Suprapubic skin (tissue), 4 donors: ENCODE measurements at places on chromosomes 3 and 15. TPM values are rescaled to one million over a fixed set of nuclear protein-coding genes. Genes with fewer than 3 reads are reported as not detected.

DNA sequence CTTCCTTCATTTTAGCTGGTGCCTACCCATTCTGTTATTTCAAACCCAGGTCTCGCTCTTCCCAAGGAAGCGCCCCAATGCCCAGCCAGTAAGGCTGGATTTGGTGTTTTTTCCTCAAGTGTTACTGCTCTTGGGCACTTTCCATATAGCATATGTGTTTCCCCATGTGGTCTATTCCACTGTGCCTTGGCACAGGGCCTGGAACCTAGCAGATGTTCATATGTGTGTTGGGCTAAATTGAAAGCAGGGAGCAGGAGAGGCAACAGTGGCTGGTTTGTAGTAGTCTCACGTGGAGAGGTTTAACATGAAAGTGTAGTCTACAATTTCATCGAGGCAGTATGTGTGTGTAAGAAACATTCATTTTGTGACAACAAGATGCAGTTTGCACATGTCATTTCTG lies 48.2 kb upstream of the TEX264 start:
- no peaks in the 10 kb centered on the region for H3K27me3 ChIP-seq
- H3K4me1 ChIP-seq, result peaks cover 41% of the 10 kb centered on the region
- no peak for DNase-seq
- peak overlapping the region; percentile 28 for H3K27ac ChIP-seq

DNA sequence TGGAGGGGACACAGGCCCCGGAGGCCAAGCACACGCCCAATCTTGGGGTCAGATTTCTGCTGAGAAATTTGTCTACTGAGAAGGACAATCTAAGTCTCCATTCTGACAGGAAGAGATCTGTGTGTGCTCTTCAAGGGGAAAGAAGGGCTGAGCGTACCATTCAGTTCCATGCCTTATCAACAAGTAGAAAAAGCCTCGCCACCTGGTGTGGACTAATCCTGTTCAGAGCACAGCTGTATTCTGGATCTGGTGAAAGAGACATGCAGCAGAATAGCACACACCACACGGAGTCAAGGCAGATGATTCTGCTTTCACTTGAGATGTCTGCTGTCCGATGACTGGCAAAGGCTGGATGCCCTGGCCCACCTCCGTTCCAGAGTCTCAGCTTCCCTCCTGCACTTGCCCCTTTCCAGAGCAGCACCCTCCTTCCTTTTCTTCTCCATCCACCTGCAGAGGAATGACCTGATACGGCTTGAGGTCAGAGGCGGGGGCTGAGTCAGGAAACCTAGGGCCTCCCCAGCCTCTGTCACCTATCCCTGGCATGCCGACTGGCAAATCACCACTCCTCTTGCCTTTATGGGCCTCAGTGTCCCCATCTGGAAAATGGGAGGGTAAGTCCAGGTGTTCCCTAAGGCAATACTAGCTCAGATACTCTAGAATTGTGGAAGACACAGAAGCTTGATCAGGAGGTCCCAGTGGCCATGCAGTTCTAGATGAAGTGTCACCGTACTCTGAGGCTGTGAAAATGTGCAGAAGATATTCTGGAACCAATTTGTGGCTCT lies 36.9 kb upstream of the CTSH start:
- H3K27me3 ChIP-seq, result no peaks in the 10 kb centered on the region
- H3K36me3 ChIP-seq, result no peaks in the 10 kb centered on the region
- DNase-seq, result no peak
- H3K4me3 ChIP-seq, result no peak overlapping the region
- peaks cover 3% of the 10 kb centered on the region for H3K4me1 ChIP-seq

- no peak for DNase-seq
- no peak overlapping the region for H3K27ac ChIP-seq
- H3K27me3 ChIP-seq, result no peaks in the 10 kb centered on the region
- H3K36me3 ChIP-seq, result peaks cover 31% of the 10 kb centered on the region
- no peak overlapping the region for H3K4me3 ChIP-seq
These were observed 154.2 kb upstream of the TNIK start for GRCh38 chr3:171614318-171614921.

DNA sequence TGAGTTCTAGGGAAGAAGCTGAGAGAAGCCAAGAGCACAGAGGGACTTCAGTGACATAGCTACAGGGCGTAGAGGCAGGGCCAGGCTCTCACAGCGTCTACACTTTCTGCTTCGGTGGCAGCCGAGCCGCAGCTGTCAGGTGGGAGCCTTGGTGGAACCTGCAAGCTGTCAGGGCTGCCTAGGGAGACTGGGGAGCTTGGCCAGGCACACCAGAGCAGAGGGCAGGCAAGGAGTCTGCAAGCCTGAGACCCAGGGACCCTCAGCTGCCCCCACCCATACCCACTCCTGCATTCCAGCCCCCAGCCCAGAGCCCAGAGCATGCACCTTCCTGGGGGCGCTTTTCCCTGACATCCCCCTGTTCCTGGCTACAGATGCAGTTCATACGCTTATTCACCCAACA lies 13.4 kb upstream of the KLF15 start:
- no peak overlapping the region for H3K27ac ChIP-seq
- peaks cover 4% of the 10 kb centered on the region for H3K27me3 ChIP-seq
- H3K36me3 ChIP-seq, result no peaks in the 10 kb centered on the region
- H3K4me3 ChIP-seq, result no peak overlapping the region

GRCh38 chr3:52299247-52299878 lies 11.7 kb downstream of the GLYCTK start:
- H3K4me1 ChIP-seq, result peaks cover 12% of the 10 kb centered on the region

DNA sequence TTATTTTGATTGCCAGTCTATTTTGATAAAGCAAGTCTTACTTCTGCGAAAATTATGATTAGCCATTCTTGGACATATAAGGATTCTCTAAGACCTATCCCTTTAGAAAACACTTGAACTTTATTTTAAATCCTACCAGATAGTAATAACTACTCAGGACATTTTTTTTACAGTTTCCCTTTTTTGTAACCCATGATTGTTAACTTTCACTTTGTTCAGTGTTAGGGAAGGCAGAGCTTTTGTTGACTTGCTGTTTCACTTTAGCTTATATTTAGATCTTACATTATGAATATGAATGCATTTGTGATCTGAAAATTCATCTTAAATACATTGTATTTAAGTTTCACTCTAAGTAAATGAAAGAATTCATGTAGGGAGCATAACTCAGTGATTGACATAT lies 167.0 kb downstream of the AKAP13 start:
- H3K4me3 ChIP-seq, result no peak overlapping the region
- no peak overlapping the region for H3K27ac ChIP-seq
- peaks cover 6% of the 10 kb centered on the region for H3K36me3 ChIP-seq

GRCh38 chr15:82093774-82094211 lies 48.0 kb upstream of the MEX3B start:
- H3K36me3 ChIP-seq, result no peaks in the 10 kb centered on the region
- H3K4me1 ChIP-seq, result no peaks in the 10 kb centered on the region
- DNase-seq, result no peak

DNA sequence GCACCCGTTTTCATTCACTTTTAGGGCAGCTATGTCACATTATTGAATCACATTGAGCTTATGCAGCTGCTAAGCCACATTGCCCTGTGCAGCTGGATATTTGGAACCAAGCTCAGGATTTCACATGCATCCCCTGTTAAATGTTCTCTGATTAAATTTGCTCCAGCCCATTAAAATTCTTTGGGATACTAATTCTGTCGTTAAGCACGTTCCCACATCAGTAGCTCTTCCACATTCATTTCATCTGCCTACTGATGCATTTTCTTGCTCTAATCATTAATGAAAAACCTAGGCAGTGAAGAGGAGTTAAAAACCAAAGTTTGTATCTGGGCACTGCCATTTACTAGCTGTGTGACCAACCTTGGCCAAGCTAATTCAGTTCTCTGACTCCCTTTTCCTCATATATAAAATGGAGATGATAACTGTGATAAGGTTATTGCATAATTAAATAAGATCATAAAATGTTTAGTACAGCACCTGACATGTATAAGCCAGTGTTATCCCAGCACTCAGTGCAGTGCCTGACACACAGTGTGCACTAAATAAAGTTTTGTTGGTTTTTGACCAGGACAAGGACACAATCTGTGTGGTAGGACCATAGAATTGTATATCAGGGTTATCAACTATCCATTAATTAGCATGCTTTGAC lies 222.2 kb upstream of the ATP11B start:
- H3K36me3 ChIP-seq, result no peaks in the 10 kb centered on the region
- H3K27ac ChIP-seq, result no peak overlapping the region
- peaks cover 4% of the 10 kb centered on the region for H3K4me1 ChIP-seq
- H3K4me3 ChIP-seq, result no peak overlapping the region
- no peak for DNase-seq

DNA sequence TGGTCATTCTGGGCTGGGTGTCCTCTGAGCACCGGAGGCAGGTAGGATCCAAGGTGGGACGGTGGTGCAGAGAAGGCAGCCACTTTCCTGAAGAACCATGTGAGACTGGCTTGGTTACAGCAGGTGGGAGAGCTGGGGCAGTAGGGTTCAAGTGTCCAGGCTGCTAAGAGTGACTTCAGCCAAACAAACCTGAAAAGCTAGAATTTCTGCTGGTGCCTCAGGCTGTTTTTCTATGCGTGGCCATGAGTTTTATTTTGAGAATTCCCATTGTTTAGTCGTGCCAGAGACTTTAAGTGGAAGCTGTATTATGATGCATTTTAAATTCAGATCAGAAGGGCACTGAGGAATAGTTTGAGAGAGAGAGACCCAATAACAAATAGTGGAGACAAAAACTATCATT lies 20.1 kb downstream of the USP13 start:
- H3K27me3 ChIP-seq, result no peaks in the 10 kb centered on the region
- H3K27ac ChIP-seq, result no peak overlapping the region
- H3K4me1 ChIP-seq, result peaks cover 6% of the 10 kb centered on the region
- H3K4me3 ChIP-seq, result no peak overlapping the region

DNA sequence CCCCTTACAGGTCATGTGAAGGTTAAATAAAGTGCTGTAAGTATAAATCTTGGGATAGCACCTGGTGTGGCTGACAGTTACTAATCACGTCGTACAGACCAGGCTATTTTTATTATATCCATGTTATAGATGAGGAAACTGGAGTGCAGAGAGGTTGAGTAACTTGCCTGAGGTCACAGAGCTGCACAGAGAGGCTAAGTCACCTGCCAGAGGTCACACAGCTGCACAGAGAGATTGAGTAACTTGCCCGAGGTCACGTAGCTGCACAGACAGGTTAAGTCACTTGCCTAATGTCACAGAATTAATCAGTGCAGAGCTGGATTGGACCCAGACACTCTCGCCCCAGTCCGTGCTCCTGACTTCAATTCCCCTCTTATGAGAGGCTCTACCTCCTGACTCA lies 171.5 kb downstream of the NUP210 start:
- H3K36me3 ChIP-seq, result no peaks in the 10 kb centered on the region
- no peaks in the 10 kb centered on the region for H3K4me1 ChIP-seq
- no peak for DNase-seq

- no peak for DNase-seq
- no peak overlapping the region for H3K27ac ChIP-seq
- no peaks in the 10 kb centered on the region for H3K27me3 ChIP-seq
These were observed 419.3 kb downstream of the MAGI1 start for GRCh38 chr3:65619451-65619881.

- no peak overlapping the region for H3K4me3 ChIP-seq
- H3K27ac ChIP-seq, result no peak overlapping the region
- no peaks in the 10 kb centered on the region for H3K36me3 ChIP-seq
- peaks cover 94% of the 10 kb centered on the region for H3K4me1 ChIP-seq
These were observed 8.5 kb downstream of the MBNL1 start for GRCh38 chr3:152277198-152277597.

DNA sequence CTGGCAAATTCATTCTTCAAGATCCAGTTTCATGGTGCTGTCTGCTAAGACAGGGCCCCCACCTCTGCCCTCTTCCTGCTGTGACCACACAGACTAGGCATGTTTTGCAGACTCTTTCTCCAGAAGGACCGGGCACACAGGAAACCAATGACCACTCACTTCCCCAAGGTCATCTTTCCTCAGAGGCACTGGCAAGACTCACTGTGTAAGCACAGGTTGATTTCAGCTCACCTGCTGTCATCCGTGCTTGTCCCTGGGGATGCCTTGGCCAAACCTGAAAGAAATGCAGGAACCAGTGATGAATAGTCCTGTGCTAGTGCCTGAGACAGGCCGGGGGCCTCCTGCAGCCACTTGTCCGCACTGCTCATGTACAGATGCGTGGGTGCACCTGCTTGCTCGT lies 33.5 kb downstream of the ALS2CL start:
- no peaks in the 10 kb centered on the region for H3K36me3 ChIP-seq
- no peak overlapping the region for H3K27ac ChIP-seq
- no peaks in the 10 kb centered on the region for H3K27me3 ChIP-seq
- H3K4me1 ChIP-seq, result peaks cover 40% of the 10 kb centered on the region

GRCh38 chr15:38674448-38674847 lies 109.8 kb upstream of the RASGRP1 start:
- no peaks in the 10 kb centered on the region for H3K27me3 ChIP-seq
- no peaks in the 10 kb centered on the region for H3K4me1 ChIP-seq
- no peak for DNase-seq

- H3K4me3 ChIP-seq, result no peak overlapping the region
- DNase-seq, result no peak
- H3K27ac ChIP-seq, result no peak overlapping the region
- peaks cover 5% of the 10 kb centered on the region for H3K4me1 ChIP-seq
- no peaks in the 10 kb centered on the region for H3K27me3 ChIP-seq
These were observed 22.2 kb downstream of the P2RY1 start for GRCh38 chr3:152857082-152857481.

DNA sequence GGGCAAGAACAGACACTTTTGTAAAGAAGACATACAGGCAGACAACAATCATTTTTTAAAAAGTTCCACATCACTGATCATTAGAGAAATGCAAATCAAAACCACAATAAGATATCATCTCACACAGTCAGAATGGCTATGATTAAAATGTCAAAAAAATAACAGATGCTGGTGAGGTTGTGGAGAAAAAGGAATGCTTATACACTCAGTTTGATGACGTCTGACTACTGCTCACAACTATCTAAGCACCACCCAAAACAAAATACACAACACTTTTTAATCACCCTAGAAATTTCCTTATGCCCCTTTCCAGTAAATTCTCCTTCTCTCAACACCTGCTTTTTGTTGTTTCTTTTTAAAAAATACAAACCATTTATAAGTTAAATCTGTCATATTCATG lies 228.8 kb downstream of the ISL2 start:
- no peak overlapping the region for H3K4me3 ChIP-seq
- no peaks in the 10 kb centered on the region for H3K36me3 ChIP-seq
- H3K4me1 ChIP-seq, result no peaks in the 10 kb centered on the region
- H3K27ac ChIP-seq, result no peak overlapping the region
- H3K27me3 ChIP-seq, result no peaks in the 10 kb centered on the region
- no peak for DNase-seq

- no peaks in the 10 kb centered on the region for H3K36me3 ChIP-seq
- H3K4me3 ChIP-seq, result no peak overlapping the region
- no peaks in the 10 kb centered on the region for H3K4me1 ChIP-seq
These were observed 36.7 kb upstream of the MFGE8 start for GRCh38 chr15:88949734-88950400.

Gene TRPC1
- 5.0 TPM for total RNA-seq

Gene RBPMS2
- total RNA-seq, result 1.1 TPM

Gene NRROS
- 4.5 TPM for total RNA-seq

Gene CXCR6
- total RNA-seq, result 0.23 TPM

Gene GHRL
- not detected for total RNA-seq

Gene TUBGCP5
- 15.7 TPM for total RNA-seq

Gene LYSMD4
- 39.7 TPM for total RNA-seq

Gene RMDN3
- 25.4 TPM for total RNA-seq
